ENCODE measurements at places on chromosomes 11 and 22.

DNA sequence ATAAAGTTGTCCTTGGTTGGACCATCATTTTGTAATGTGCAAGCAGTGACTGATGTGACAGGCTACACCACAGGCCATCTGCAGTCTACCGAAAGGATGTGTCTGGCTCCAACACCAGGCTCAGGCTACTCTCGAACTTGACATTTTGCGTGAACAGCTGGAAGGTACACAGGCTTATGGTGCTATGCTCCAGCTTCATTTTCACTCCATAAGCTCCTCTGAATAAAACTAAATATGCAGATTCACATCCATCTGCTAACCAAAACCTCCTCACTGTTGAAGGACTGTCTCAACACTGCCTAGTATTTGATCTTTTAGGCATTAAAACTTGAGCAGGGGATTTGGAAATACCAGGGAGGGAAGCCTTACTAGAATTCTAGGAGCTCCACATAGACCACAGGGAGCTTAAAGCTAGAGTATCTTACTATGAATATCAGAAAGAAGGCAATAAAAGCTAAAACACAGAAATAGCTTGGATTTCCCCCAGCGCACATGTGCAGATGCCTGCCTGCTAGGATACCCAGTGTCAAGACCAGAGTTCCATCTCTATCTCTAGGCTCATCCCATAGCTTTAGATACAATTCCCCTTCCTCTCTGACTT lies 383.9 kb upstream of the FAT3 start:
- DNase-seq, result no peak

GRCh38 chr11:13705710-13706109 lies 37.2 kb downstream of the FAR1 start:
- no peak for DNase-seq

- DNase-seq, result no peak
These were observed 114.1 kb downstream of the OPCML start for GRCh38 chr11:133418218-133418617.

- DNase-seq, result no peak
These were observed 12.9 kb downstream of the ADORA2A start for GRCh38 chr22:24440270-24440717.

- DNase-seq, result no peak
These were observed 38.7 kb upstream of the LINC01488 start for GRCh38 chr11:69442807-69443137.

DNA sequence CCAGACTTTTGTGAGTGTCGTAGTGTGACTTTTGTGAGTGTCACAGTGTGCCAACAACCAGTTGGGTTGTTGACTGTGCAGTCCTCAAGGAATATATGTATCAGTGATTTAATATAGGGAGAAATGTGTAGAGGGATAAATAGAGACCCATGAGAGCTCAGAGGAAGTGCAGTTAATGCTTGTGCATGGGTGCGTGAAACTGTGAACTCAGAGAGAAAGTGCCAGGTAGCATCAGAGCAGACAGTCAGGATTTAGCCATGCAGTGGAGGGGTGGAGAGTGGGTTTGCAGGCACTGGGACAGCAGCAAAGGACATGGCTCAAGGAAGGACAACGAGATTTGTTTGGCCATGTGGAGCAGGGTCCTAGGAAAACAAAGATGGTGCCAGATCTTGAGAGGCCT lies 33.6 kb downstream of the YWHAH start:
- DNase-seq, result no peak

GRCh38 chr22:19607192-19608002 lies 83.2 kb upstream of the CLDN5 start:
- DNase-seq, result no peak

- no peak for DNase-seq
These were observed 303.7 kb downstream of the TTC28 start for GRCh38 chr22:28375761-28376534.

DNA sequence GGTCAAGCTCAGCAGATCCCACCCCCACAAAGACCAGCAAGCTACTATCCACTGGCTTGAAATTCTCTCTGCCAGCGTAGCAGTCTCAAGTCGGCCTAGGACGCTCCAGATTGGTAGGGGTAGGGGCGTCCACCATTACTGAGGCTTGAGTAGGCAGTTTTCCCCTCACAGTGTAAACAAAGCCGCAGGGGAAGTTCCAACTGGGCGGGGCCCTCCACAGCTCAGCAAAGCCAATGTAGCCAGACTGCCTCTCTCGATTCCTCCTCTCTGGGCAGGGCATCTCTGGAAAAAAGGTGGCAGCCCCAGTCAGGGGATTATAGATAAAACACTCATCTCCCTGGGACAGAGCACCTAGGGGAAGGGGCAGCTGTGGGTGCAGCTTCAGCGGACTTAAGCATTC lies 1064.9 kb upstream of the TENM4 start:
- no peak for DNase-seq

- no peak for DNase-seq
These were observed 8.9 kb downstream of the SCGB1A1 start for GRCh38 chr11:62427630-62428233.

GRCh38 chr11:36672815-36673450 lies 74.9 kb upstream of the RAG2 start:
- DNase-seq, result peak; percentile 23

DNA sequence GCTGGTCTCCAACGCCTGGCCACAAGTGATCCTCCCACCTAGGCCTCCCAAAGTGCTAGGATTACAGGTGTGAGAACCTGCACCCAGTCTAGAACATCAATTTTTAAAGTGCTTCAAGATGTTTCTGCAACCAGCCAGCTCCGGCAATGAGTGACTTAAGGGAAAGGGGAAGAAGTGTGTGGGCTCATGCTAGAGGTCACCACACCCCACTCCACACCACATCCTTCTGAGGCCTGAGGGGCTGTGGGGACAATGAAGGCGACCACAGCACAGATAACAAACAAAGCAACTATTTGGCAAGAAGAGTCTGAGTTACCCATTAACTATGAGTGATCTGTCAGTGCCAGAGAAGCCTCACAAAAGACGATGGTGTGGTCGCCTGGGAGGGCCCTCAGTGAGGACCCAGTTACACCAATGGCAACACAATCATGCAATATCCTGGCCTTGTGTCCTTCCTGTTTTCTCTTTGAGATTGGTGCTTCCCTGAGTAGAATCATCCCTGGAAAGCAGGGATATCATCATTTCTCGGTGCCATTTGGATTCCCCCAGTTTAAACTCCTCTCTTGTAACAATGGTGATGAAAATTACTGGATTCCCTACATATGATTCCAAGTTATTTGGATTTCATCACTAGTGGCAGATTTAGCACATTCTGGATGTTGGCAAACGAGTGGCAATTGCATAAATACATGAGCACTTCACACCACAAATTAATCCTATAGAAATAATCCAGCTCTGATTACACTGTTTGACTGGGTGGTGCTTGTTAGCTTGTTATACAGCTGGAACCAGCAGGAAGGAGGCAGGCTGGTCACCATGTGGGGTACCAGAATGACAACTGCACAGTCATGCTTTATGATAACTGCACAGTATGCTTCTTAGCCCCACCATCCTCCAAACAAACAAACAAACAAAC lies 18.4 kb downstream of the ABTB2 start:
- no peak for DNase-seq

DNA sequence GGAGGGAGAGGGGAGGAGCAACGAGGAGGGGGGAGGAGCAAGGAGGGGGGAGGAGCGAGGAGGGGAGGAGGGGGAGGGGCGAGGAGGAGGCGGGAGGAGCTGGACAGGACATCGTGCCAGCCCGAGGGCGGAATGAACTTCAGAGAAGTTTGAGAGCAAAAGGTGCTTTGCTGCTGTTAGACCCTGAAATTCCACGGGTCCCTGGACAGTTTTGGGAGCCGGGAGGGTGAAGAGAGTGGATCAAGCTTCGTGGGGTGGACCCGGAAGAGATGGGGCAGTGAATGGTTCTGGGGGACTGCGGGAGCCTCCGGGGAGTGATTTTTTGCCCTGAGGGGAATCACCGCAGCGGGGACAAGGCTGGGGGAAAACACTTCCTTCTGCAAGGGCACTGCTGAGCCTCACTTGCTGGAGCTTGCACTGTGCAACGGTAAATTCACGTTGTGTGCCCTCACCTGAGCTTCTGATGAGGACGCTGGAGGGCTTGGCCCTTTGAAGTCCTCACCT lies 10.7 kb upstream of the NLRP6 start:
- no peak for DNase-seq

GRCh38 chr11:29333993-29334775 lies 682.6 kb downstream of the KCNA4 start:
- DNase-seq, result peak; percentile 69

DNA sequence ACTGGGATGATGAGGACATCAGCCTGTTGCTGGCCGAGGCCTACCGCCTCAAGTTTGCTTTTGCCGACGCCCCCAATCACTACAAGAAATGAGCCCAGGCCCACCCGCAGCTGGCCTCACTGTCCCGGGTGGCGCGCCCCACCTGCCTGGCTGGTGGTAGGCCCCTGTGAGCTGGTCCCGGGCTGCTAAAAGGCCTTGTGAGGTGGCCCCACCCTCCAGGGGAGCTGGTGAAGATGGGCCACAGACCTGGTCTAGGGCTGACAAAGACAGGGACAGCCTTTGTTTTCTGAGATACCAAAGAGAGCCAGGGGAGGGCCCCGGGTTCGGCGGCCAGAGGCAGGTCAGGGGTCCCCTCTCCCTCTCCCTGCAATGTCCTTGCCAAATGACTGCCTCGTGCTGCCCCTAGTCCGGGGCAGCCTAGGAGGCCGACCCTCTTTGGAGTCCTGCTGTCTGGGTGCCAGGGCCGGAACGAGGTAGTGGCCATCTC lies 411.1 kb downstream of the TBC1D22A start:
- DNase-seq, result no peak

GRCh38 chr11:68076371-68077042 lies 37.7 kb downstream of the TCIRG1 start:
- no peak for DNase-seq

DNA sequence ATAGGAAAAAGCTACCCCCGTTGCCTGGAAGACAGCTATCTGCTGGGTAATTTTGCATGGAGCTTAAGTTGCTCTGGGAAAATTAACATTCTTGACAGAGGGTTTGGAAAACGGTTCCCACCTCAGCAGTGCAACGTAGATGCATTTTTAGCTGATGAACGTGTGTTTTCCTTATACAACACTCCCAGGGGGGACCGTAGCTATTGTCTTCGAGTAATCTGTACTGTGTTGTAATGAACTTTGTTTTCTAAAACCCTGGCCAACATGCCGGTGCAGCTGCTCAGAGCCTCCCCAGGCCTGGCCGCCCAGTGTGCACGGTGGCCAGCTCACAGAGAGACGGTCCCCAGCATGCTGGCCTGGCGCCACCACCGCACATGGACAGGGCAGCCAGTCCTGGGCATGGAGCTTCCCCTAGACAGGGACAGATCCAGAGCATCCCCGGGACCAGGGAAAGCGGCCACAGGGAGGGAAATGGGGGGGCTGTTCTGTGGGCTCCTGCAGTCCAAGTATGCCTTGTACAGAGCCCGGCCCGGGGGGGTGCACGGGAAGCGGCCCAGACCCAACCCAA lies 2.2 kb downstream of the TNNT3 start:
- no peak for DNase-seq

- DNase-seq, result no peak
These were observed 4.2 kb downstream of the ARHGAP1 start for GRCh38 chr11:46696212-46696558.

GRCh38 chr11:71914617-71915189 lies 13.7 kb downstream of the XNDC1N start:
- no peak for DNase-seq

GRCh38 chr11:91850533-91851275 lies 373.9 kb upstream of the FAT3 start:
- no peak for DNase-seq

DNA sequence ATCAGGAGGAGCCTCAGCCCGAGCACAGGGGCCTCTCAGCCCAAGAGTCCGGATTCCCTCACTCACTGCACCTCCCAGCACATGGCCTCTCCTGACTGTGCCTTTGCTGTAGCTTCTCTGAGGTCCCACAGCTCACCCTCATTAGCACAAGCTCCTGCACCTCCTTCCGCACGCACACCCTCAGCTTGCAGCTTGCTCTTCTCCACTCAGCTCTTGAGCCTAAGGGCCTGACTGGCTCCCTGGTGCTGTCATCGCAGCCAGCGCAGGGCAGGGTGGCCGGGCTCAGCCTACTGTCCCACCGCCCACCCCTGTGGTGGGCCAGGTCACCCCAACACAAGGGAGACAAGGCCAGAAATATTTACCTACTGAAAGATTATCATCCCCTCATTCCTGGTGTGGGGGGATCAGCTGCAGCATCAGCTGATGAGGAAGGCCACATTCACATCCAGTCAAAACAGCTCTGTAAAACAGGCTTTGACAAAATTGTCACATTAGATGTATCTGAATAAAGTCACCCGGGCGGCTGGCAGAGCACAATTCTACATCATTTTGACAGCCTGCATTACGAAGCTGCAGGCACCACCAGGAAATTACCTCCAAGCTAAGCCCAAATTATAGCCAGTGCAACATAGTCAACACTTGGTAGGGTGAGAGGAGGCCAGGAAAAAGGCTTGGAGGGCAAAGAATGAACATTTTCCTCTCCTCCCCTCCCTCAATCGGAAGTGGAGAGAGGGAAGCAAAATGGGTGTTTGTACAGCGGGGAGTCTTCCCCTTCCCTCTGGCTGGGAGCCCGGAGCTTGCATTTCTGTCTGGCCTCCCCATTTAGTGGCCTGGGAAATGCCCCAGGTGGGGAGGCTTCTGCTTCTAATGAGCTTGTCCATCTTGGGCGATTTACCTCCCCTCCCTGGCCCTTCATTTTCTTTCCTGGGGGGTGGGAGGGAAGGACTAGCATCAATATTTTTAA lies 29.5 kb upstream of the IGSF9B start:
- DNase-seq, result no peak

DNA sequence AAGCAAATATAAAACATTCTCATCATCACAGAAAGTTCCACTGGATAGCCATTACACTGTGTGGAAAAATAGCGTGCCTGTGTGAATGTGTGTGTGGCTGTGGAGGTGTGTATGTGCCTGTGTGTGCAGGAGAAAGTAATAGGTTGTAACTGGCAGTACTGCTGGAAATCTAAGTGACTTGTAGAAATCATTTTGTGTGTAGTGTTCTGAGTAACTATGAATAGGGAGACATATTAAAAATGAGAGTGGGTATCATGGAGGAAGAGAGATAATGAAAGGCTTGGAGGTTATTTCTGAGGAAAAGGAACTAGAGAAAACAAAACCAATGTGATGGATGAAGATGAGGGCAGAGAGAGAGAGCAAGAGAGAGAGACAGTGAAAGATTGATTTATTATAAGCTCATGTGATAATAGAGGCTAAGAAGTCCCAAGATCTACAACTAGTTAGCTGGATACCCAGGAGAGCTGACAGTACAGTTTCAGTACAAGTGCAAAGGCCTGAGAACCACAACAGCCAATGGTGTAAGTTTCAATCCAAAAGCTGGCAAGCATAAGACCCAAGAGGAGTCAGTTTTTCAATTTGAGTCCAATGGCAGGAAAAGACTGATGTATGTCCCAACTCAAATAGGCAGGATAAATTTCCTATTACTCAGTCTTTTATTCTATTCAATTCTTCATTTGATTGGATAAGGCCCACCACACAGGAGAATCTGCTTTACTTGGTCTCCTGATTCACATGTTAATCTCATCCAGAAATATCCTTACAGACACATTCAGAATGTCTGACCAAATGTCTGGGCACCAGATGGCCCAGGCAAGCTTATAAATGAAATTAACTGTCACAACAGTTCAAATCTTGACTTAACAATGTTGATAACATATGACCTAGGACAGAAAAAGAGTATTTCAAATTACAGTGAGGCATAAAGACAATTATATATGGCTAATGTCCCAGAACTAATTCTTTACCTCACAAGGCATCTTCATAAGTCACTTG lies 14.9 kb downstream of the KBTBD3 start:
- DNase-seq, result no peak

GRCh38 chr11:44574610-44575287 lies 9.3 kb downstream of the CD82 start:
- peak; percentile 69 for DNase-seq

All from astrocyte of the cerebellum (primary cell).